Adipose tissue (tissue), 3 donors: ENCODE measurements at places on chromosomes 4 and X. TPM values are rescaled to one million over a fixed set of nuclear protein-coding genes. Genes with fewer than 3 reads are reported as not detected.

Gene NPY2R
- 0.01 TPM for polyA plus RNA-seq

Gene TNMD
- polyA plus RNA-seq = 11.4 TPM

Gene PCDH18
- polyA plus RNA-seq = 36.4 TPM

Gene TXK
- polyA plus RNA-seq = 0.45 TPM

Gene SNX25
- 5.5 TPM for polyA plus RNA-seq

Gene PNMA6A
- 0.68 TPM for polyA plus RNA-seq

Gene DCLK2
- 2.3 TPM for polyA plus RNA-seq

Gene MAGEA3
- polyA plus RNA-seq = not detected

Gene MAB21L2
- polyA plus RNA-seq = 0.20 TPM

Gene ZNF280C
- 1.9 TPM for polyA plus RNA-seq

Gene RTL5
- polyA plus RNA-seq = 3.7 TPM

Gene MAGED4B
- polyA plus RNA-seq = 10.2 TPM

Gene PLAC8
- polyA plus RNA-seq = 7.6 TPM

Gene C4orf51
- not detected for polyA plus RNA-seq

Gene NUDT10
- 0.12 TPM for polyA plus RNA-seq

Gene SSX4B
- polyA plus RNA-seq = not detected

Gene HGFAC
- not detected for polyA plus RNA-seq

Gene EOLA1
- polyA plus RNA-seq = 14.2 TPM

Gene TLR6
- polyA plus RNA-seq = 0.14 TPM

Gene BDH2
- 35.1 TPM for polyA plus RNA-seq

Gene NUP62CL
- not detected for polyA plus RNA-seq

Gene EDA2R
- polyA plus RNA-seq = 1.3 TPM

Gene CWH43
- 0.43 TPM for polyA plus RNA-seq

Gene TSPAN7
- polyA plus RNA-seq = 13.4 TPM

Gene POU3F4
- not detected for polyA plus RNA-seq

Gene NOA1
- polyA plus RNA-seq = 9.3 TPM

Gene FDCSP
- 0.60 TPM for polyA plus RNA-seq

Gene RAB9B
- 0.28 TPM for polyA plus RNA-seq

Gene CHRNA9
- not detected for polyA plus RNA-seq

Gene SCFD2
- polyA plus RNA-seq = 8.2 TPM

Gene RBM46
- 0.06 TPM for polyA plus RNA-seq

Gene UGT2B10
- polyA plus RNA-seq = not detected

Gene SLC16A2
- polyA plus RNA-seq = 8.0 TPM

Gene NDUFA1
- 157 TPM for polyA plus RNA-seq

Gene USP27X
- 2.0 TPM for polyA plus RNA-seq

Gene SSX2B
- polyA plus RNA-seq = not detected

Gene C4orf36
- polyA plus RNA-seq = 0.74 TPM

Gene OTUD6A
- polyA plus RNA-seq = not detected

Gene F8A3
- 4.1 TPM for polyA plus RNA-seq

Gene IGSF1
- not detected for polyA plus RNA-seq

Gene MAEA
- polyA plus RNA-seq = 38.1 TPM

Gene XPNPEP2
- 6.4 TPM for polyA plus RNA-seq

Gene CLDN2
- 1.2 TPM for polyA plus RNA-seq

Gene CFAP299
- polyA plus RNA-seq = 0.04 TPM

Gene AREG
- polyA plus RNA-seq = 13.2 TPM

Gene CCNI
- polyA plus RNA-seq = 117 TPM

Gene AR
- polyA plus RNA-seq = 6.3 TPM

Gene CXCL6
- polyA plus RNA-seq = 13.9 TPM

Gene GRIA3
- 0.34 TPM for polyA plus RNA-seq
